Activated CD4-positive, alpha-beta memory T cell treated with anti-CD3 and anti-CD28 coated beads for 36 hours (primary cell): ENCODE measurements at places on chromosomes 13 and 19. TPM values are rescaled to one million over a fixed set of nuclear protein-coding genes. Genes with fewer than 3 reads are reported as not detected.
A peak's percentile ranks its signal among the peaks of the same experiment; 100 is the strongest.

DNA sequence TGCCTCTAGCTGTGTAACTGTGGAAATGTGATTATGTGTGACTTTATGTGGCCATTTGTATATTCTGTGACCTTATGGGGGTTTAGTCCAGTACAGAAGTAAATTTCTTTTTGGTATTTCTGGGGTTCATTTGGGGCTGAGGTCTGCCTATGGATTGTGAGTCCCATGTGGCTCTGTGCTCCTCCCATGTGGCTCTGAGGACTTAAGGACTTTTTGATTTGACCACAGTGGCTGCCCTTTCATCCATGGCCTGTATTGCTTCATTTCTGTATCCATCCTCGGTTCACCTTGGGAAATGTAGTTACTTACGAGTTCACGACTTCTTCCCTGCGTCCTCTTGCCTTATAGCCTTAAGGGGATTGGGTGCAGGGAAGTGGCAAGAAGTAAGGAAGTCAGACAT, 1.0 kb downstream of the ZNF420 start:
- H3K36me3 ChIP-seq = peaks cover 35% of the 10 kb centered on the region
- no peak for DNase-seq
- H3K4me1 ChIP-seq = peaks cover 31% of the 10 kb centered on the region
- H3K4me3 ChIP-seq = peak overlapping the region; percentile 94
- H3K27ac ChIP-seq = no peak overlapping the region
- H3K27me3 ChIP-seq = no peaks in the 10 kb centered on the region

GRCh38 chr19:42487032-42487797, 41.1 kb downstream of the CEACAM1 start:
- peaks cover 5% of the 10 kb centered on the region for H3K4me1 ChIP-seq
- H3K27me3 ChIP-seq = no peaks in the 10 kb centered on the region
- H3K27ac ChIP-seq = no peak overlapping the region
- no peak overlapping the region for H3K4me3 ChIP-seq
- peak; percentile 12 for DNase-seq

- no peak overlapping the region for H3K27ac ChIP-seq
- DNase-seq = no peak
Measured at GRCh38 chr19:3097442-3097871, 3.3 kb downstream of the GNA11 start.

- H3K27ac ChIP-seq = no peak overlapping the region
- DNase-seq = no peak
- H3K4me1 ChIP-seq = no peaks in the 10 kb centered on the region
- H3K4me3 ChIP-seq = no peak overlapping the region
- H3K27me3 ChIP-seq = peaks cover 10% of the 10 kb centered on the region
Measured at GRCh38 chr13:94121686-94122085, 357.8 kb downstream of the DCT start.

GRCh38 chr13:41780715-41781706, 179.9 kb downstream of the VWA8 start:
- no peak overlapping the region for H3K4me3 ChIP-seq
- H3K4me1 ChIP-seq = no peaks in the 10 kb centered on the region
- DNase-seq = no peak
- H3K36me3 ChIP-seq = peaks cover 1% of the 10 kb centered on the region
- no peak overlapping the region for H3K27ac ChIP-seq
- H3K27me3 ChIP-seq = no peaks in the 10 kb centered on the region

Gene ZNF345
- 4.2 TPM for total RNA-seq

DNA sequence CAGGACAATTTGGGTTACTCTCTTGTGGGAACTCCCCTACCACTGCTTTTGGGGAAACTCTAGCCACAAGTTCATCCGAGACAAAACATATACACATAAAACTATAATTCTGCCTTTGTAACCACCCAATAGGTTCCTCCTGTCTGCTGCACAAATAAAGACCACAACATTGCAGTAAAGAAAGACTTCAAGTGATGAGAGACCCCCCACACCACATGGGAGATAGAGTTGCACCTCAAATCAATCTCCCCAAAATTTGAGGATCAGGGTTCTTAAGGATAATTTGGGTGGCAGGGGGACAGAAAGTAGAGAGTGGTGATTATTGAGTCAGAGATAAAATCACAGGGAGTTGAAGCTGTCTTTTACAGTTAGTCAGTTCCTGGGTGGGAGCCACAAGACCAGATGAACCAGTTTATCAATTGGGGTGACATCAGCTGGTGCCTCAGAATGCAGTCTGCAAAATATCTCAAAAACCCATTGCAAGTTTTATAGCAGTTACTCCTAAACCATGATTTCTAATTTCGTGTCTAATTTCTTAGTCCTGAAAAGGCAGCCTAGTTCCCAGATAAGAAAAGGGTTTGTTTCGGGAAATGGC, 1348.5 kb downstream of the PCDH9 start:
- DNase-seq = no peak
- no peaks in the 10 kb centered on the region for H3K36me3 ChIP-seq

DNA sequence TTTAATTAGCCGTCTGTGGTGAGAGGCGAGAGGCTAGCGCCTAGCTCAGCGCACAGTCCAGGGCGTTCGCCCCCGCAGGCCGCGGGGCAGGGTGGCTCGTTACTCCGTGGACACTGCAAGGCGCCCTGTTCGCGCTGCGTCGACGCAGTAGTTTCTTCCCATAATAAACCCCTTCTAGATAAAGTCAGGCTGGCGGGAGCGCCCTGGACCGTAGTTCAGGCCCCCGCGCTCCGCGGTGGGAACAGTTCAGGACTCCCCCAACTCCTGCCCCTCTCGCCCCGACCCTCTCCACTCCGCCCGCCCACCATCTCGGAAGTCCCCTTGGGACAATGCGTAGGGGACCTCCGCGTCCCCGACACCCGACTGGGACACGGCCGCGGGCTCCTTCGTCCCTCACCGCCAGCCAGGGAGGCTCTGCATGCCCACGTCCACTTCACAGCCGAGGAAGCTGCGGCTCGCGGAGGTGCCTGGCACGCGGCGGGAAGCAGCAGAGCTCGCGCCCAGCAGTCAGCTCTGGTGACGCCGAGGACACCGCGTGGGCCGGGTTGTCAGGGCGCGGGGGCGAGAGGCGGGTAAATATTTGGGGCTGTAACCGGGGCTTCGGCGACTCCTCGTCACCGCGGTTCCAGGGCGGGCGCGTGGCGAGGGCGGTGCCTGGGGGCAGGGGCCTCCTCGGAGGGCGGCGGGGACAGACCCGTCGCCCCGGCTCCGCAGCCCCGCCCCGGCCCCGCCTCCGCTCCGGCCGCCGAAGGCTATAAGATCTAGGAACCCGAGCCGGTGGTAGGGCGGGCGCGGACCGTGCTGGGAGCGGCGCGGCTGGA, at the start of gene RGCC:
Gene RGCC (plus strand): TSS at position 783 of the 821 bp plus-strand sequence. CDS start 158 bp downstream, outside the sequence.
- DNase-seq = peak; percentile 97
- H3K27ac ChIP-seq = peak within 1 kb of the TSS; percentile 97
- peaks cover 41% of the 10 kb centered on the region for H3K4me1 ChIP-seq
- H3K36me3 ChIP-seq = peaks cover 26% of the 10 kb centered on the region
- H3K27me3 ChIP-seq = peaks cover 2% of the 10 kb centered on the region
- H3K4me3 ChIP-seq = peak within 1 kb of the TSS; percentile 87

Gene SPATA13
- total RNA-seq = 50.3 TPM

Gene ELOF1
- 49.1 TPM for total RNA-seq

DNA sequence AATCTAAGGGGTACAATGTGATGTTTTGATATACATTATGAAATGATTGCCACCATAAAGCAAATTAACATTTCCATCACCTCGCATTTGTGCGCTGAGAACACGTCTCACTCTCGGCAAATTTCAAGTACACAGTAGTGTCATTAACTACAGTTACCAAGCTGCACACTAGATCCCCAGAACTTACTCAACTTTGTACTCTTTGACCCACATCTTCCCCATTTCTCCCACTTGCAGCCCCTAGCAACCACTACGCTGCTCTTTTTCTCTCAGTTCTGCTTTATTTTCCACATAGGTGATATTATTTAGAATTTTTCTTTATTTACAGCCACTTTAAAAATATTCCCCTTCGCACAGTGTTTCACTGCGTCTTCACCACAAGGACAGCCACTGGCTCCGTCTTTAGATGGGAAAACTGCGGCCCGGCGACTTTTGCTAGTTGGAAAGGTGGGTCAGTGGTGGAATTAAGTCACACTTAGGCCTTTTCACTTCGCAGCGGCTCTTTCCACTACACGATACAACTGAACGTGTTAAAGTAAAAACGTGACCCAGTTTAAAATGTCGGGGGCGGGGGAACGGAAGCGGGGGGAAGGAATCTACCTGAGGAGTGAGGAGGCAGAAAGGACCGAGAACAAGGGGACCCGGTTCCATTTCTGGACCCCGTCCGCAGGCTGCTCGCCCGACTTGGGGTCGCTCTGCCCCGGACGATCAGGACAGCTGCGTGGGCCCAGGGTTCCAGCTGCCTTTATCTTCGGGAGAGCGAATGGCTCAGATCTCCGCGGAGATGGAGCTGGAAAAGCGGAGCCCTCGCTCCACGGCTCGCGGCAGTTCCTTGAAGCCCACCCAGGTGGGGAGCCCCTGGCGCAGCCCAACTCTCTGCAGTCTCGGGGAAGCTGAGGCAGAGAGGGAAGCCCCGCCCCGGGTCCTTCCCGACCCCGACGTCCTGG, 486.1 kb downstream of the UQCRFS1 start:
- no peaks in the 10 kb centered on the region for H3K36me3 ChIP-seq
- H3K4me1 ChIP-seq = no peaks in the 10 kb centered on the region
- H3K27me3 ChIP-seq = peaks cover 43% of the 10 kb centered on the region
- no peak overlapping the region for H3K27ac ChIP-seq

- no peak overlapping the region for H3K27ac ChIP-seq
- H3K4me3 ChIP-seq = no peak overlapping the region
- no peak for DNase-seq
- no peaks in the 10 kb centered on the region for H3K27me3 ChIP-seq
Measured at GRCh38 chr13:93217721-93218261, 8.8 kb upstream of the GPC6 start.

GRCh38 chr13:24192057-24192810, 31.7 kb downstream of the SPATA13 start:
- no peak overlapping the region for H3K27ac ChIP-seq
- DNase-seq = no peak
- no peak overlapping the region for H3K4me3 ChIP-seq

- peaks cover 14% of the 10 kb centered on the region for H3K4me1 ChIP-seq
- no peaks in the 10 kb centered on the region for H3K36me3 ChIP-seq
- DNase-seq = no peak
- H3K27me3 ChIP-seq = peaks cover 1% of the 10 kb centered on the region
- no peak overlapping the region for H3K27ac ChIP-seq
- H3K4me3 ChIP-seq = no peak overlapping the region
Measured at GRCh38 chr19:45464852-45465441, 2.8 kb upstream of the FOSB start.

DNA sequence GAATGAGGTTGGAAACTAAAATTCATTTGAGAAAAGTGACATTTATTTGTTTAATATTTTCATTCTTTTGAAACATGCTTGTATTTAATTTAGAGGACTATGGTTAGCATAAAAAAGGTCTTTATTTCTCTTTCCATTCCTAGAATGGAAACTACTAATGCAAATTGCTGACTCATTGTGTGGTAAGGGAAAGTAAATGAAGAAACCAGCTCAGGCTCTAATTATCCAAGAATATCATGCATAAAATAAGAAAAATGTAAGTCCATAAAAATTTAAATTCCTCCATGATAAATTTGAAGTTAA, 777.0 kb upstream of the SLITRK1 start:
- no peak overlapping the region for H3K4me3 ChIP-seq
- H3K27ac ChIP-seq = no peak overlapping the region
- no peak for DNase-seq
- H3K27me3 ChIP-seq = no peaks in the 10 kb centered on the region
- H3K36me3 ChIP-seq = no peaks in the 10 kb centered on the region
- H3K4me1 ChIP-seq = no peaks in the 10 kb centered on the region

Gene METTL21C
- total RNA-seq = not detected

Gene P2RY11
- 29.6 TPM for total RNA-seq

GRCh38 chr13:97327086-97327485, 105.0 kb downstream of the MBNL2 start:
- H3K36me3 ChIP-seq = no peaks in the 10 kb centered on the region
- no peaks in the 10 kb centered on the region for H3K27me3 ChIP-seq
- H3K4me3 ChIP-seq = no peak overlapping the region
- DNase-seq = no peak

Gene TFDP1
- 156 TPM for total RNA-seq

- no peak overlapping the region for H3K27ac ChIP-seq
- H3K4me3 ChIP-seq = no peak overlapping the region
- H3K27me3 ChIP-seq = no peaks in the 10 kb centered on the region
- H3K4me1 ChIP-seq = no peaks in the 10 kb centered on the region
- H3K36me3 ChIP-seq = no peaks in the 10 kb centered on the region
- DNase-seq = no peak
Measured at GRCh38 chr19:28297586-28298157, 915.3 kb downstream of the UQCRFS1 start.

Gene DAND5
- total RNA-seq = 0.12 TPM

GRCh38 chr13:44155422-44156293, 218.0 kb upstream of the SERP2 start:
- H3K27ac ChIP-seq = no peak overlapping the region
- H3K27me3 ChIP-seq = no peaks in the 10 kb centered on the region
- H3K4me1 ChIP-seq = no peaks in the 10 kb centered on the region
- no peak for DNase-seq
- H3K4me3 ChIP-seq = no peak overlapping the region
- no peaks in the 10 kb centered on the region for H3K36me3 ChIP-seq

Gene TYROBP
- total RNA-seq = not detected

Gene VSTM2B
- total RNA-seq = not detected

DNA sequence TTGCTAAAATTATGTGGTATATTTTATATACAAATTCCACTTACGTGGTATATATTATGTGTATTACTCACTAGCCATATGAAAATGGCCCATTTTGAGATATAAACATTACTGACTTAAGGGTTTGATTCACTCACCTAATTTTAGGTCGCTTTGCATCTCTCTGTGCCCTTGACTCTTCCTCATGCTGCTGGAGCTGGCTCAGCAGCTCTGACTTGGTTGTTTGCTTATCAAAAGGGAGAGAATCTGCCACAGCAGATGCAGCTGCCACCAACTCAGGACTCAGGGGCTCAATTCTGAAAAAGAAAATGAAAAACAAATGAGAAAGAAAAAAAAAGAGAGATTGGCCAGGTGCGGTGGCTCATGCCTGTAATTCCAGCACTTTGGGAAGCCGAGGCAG, 12.2 kb downstream of the MRPS31 start:
- no peak overlapping the region for H3K4me3 ChIP-seq
- no peaks in the 10 kb centered on the region for H3K27me3 ChIP-seq
- DNase-seq = no peak
- H3K27ac ChIP-seq = no peak overlapping the region
- peaks cover 29% of the 10 kb centered on the region for H3K36me3 ChIP-seq
- H3K4me1 ChIP-seq = peaks cover 23% of the 10 kb centered on the region

DNA sequence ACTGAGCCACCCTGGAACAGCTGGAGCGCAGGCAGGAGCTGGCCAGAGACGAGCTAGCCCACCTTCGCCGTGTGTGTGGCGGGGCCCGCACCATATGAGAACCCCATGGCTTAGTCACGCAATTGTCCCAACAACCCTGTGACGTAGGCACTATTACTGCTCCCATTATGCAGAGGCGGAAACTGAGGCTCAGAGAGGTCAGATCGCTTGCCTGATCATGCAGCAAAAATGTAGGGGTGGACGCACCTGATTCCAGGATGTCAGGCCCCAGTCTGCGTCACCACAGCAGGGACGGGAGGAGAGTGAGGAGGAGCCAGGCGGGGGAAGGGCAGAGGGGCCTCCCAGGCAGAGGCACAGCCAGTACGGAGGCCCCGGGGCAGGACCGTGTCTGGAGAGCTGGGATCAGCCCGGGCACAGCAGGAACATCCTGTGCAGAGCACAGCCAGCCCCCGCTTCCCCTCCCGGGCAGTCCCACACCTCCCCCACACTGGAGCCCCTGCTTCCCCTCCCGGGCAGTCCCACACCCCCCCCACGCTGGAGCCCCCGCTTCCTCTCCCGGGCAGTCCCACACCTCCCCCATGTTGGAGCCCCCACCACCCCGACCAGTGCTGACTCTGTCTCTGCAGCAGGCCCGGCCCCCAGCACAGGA, 16.7 kb downstream of the PIP5K1C start:
- H3K4me1 ChIP-seq = peaks cover 13% of the 10 kb centered on the region
- no peak for DNase-seq
- no peaks in the 10 kb centered on the region for H3K27me3 ChIP-seq
- H3K27ac ChIP-seq = no peak overlapping the region
- no peak overlapping the region for H3K4me3 ChIP-seq
